Stimulated activated CD8-positive, alpha-beta memory T cell treated with anti-CD3 and anti-CD28 coated beads, Interleukin-2, amount 100 ng/mL, for 1 hour (primary cell): ENCODE measurements at places on chromosomes 3 and 15.

- peak; percentile 25 for DNase-seq
These were observed 4.8 kb downstream of the IDH2 start for GRCh38 chr15:90097475-90097874.

- no peak for DNase-seq
These were observed 106.2 kb downstream of the DGKG start for GRCh38 chr3:186255703-186256331.

- DNase-seq = no peak
These were observed 80.0 kb downstream of the USP13 start for GRCh38 chr3:179732661-179733348.

GRCh38 chr3:11640009-11640673 is 3.6 kb downstream of the VGLL4 start:
- no peak for DNase-seq

DNA sequence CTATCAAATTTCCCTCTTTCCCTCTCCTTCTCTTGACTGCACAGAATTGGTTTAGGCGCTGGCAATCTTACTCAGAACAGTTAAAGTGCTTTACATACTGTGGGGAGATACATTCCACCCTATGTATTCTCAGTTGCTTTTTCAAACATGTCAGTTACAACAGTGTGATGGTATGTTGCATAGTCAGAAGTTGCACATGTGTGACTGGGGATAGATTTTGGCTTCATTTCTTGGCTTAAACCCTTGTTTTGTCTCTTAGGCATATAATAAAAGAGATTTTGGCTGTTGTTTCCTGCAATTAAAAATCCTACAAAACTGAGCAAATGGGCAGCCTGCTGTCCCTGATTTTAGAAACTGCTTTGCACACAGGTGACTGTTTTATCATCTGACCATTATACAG is 86.7 kb downstream of the PIK3R4 start:
- no peak for DNase-seq

DNA sequence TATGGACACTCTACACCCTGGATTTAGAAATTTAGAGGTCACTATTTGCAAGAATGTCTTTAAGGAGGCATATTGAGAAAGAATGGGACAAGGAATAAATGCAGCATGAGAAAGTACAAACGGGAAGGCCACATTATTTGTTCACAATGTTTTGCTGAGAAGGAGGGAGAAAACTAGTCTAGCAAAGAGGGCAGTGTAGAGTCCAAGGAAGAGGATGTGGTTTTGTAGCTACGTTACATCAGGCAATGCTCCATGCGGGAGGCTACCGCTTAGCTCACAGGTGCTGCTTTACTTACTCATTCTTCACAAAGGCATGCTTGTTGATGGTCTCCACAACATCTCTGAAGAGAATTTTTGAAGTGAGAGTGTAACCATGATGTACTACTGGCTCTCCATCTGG is 191.1 kb downstream of the PLCH1 start:
- DNase-seq = no peak

DNA sequence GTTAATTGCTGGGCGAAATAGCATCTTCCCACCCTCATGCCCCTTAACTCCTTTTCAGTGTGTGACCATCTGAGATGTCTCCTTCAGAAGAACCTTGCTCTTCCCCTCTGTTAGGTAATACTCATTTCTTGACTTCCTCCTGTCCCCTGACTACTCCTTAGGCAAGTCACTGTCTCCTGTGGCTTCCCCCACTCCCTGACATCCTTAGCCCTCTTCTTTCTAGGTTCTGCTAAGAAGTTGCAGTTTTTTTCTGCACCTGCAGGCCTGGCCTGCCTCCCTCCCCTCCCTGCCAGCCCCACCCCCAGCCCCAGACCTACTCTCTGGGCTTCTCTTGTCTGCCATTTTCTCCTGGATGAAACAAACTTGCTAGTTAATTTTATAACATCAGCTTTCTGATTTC is 15.2 kb upstream of the EID1 start:
- no peak for DNase-seq

DNA sequence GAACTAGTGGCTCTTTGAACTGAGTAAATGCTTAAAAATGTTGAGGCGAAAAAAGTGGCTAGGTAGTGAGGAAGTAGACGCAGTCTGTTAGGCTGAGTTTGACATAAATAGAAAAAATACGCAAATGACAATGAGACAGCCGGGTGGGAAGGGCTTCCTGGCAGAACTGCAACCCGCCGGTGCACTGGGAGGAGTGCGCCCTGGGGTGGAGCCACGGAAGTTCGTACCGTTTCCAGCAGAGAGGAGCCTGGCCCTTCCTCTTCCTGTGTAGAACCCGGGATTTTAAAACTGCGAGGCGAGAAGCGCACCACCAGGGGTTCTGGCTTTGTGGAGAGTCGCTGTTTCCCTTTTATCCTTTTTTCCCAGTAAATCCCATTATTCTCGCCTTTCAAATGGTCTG is 602.6 kb downstream of the PYDC2 start:
- DNase-seq = no peak

DNA sequence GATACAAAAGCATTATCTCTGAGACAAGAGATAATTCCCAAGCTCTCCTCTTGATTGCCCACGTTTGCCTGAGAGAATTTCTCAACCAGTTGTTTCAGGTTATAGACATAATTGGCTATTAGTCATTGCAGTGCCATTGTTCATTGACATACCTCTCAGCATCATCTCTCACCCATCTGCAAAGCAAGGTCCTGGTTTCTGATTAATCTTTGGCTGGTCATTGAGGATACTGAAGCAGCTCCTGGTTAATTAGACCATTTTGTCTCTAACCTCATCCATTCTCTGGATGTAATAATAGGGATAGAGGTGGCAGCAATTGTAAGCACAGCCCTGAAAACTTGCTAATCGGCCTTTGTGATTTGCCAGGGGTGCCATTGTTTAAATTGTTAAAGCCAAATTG is 104.2 kb downstream of the CNTN6 start:
- DNase-seq = no peak

- no peak for DNase-seq
These were observed 59.7 kb downstream of the ITPR1 start for GRCh38 chr3:4552811-4553210.

- DNase-seq = no peak
These were observed 14.3 kb downstream of the MEF2A start for GRCh38 chr15:99580076-99580475.

GRCh38 chr3:31114929-31115283 is 220.4 kb upstream of the GADL1 start:
- no peak for DNase-seq

- DNase-seq = no peak
These were observed 681.2 kb upstream of the ALCAM start for GRCh38 chr3:104685492-104685891.

DNA sequence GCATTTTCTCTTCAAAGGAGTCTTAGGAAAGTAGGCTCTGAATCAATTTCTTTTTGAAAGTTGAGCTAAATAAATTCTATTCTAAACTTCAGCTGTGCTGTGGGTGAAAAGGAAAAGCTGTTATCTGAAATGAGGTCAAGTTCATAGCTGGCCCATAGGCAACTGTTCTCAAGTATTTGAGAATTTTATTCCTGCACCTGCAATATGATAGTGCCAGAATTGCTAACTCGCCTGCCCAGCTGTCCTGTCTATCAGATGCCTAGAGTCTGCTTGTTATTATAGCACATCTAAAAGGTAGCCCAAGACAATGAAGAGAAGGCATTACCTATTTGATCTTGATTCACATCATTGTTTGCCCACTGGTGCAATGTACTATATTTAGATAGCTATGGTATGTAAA is 798.7 kb downstream of the DIPK2A start:
- DNase-seq = no peak

DNA sequence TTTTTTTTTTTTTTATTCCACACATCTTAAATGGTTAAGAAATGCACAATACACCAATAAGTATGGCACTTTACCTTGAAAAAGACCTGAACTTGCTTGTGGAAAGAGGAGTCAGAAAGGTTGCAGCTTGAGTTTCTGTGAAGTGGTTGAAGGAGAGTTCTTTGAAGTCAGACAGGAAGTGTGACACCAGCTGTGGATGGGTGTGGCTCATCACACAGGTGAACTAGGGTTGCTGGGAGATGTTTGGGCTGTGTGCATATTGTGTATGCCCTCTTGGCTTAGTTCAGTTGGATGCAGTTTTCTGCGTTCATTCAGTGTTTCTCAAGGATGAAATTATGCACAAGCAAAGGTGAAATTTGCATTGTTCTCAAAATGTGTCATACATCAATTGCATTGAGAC is 6.3 kb downstream of the AEN start:
- no peak for DNase-seq

- no peak for DNase-seq
These were observed 19.0 kb upstream of the TRAK1 start for GRCh38 chr3:42071904-42072812.

DNA sequence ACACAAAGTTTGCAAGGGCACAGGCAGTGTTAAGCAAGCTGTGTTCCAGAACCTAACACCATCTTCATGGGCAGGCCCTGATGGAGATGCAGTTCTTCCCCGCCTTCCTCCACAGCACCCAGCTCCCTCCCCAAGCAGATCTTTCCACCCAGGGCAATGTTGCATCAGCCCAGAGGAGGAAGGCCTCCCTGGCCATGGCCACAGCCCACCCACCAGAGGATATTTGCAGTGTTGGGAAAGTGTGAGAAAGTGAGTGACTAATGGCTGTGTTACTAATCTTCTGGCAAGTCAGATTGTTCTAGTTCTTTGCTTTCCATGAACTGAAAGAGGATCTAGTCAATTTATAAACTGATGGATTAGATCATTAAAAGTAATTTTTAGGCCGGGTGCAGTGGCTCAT is 42.0 kb upstream of the ATP10A start:
- no peak for DNase-seq

DNA sequence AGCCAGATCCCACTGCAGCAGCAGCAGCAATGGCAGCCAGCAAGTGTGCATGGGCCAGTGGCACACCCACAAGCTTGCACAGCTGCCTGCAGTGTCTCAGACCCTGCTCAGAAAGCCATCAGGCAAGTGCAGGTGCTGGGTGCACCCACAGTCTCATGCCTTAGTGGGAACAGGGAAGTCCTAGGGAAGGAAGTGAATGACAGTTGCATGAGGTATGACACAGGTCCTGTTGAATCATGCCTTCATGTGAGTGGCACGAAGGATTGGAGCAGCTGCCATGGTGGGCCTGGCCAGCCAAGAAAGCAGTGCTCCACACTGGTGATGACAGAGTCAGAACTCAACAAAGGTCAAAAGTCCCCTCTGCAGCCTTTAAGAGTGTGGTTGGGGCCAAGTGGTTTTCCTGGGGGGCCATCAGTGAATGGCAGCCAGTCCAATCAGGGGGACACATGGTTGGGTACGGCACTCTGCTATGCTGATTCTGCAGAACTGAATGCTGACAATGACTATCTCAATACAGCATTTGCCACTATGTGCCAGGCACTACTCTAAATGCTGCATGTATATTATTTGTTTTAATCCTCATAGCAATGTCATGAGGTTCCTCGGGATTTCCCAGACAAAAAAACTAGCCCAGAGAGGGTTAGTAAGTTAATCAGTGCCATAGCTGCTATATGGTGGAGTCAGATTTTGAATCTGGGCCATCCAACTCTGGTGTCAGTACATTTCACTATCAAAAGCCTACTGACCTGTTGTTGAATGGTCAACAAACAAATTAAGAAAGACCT is 94.3 kb downstream of the AQP9 start:
- DNase-seq = no peak

DNA sequence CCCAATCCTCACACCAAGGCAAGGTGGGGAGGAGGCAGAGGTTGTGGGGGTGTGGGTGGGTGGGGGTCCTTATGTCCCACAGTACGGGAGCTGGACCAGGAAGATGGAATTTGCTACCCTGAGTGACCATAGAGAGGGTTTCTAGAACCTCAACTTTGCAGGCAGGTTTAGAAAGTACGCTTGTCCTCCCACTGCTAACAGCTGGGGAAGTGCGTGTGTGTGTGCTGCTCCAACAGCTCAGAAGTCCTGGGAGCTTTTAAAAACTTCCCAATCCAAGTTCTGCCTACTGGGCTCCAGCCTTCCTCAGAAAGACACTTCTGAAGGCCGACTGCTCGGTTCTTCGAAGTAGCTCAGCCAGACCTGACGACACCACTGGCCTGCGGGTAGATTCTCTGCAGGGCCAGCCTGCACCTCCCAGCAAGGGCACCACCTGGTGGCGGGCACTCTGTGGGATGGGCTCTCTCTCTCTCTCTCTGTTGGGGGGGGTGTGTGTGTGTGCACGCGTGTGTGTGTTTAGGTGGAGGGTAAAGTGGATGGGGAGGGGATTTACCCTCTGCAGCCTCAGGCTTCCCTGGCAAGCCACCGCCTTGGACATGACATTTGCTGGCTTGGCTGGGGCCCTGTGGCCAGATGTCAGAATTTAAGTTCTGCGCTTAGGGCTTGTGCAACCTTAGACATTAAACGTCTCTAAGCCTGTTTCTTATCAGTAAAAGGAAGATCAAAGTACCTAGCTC is 15.6 kb downstream of the TMEM158 start:
- peak; percentile 72 for DNase-seq

DNA sequence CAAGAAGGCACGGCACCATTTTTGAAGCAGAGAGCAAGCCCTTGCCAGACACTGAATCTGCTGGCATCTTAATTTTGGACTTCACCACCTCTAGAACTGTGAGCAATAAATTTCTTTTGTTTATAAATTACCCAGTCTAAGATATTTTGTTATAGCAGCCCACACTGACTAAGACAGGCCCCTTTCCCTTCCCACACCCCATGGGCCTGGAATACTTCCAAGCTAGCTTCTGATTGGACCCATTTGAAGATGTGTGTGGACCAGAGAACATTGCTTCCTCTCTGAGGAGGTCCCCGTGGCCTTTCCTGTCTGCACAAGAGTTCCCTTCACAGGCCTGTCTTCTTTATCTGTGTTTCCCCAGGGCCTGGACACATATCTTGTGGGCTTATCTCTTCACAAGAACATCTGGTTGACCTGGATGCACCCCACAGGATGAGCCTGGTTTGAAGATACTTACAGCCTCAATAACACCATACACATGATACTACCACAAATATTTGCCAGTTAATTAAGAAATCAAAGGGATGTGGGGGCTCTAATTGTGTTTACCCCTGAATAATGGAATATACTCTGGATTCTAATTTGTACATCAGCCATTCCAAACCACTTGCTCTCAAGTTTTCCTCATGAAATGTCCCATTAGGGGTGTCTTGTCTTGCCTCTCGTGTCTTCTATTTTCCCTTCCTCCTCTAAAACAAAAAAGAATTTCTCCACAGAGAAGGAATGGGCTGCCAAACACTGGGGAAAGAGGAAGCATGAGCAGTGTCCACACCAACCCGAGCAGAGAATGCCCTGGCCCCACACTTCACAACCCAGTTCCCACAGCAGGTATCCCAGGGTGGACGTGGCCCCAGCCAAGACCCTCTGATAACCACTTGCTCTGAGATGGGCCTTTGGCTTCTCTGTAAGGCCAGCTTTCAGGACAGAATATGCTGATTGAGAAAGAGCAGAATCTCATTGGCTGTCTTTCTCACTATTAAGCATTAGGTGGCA is 42.5 kb downstream of the GLB1 start:
- no peak for DNase-seq

DNA sequence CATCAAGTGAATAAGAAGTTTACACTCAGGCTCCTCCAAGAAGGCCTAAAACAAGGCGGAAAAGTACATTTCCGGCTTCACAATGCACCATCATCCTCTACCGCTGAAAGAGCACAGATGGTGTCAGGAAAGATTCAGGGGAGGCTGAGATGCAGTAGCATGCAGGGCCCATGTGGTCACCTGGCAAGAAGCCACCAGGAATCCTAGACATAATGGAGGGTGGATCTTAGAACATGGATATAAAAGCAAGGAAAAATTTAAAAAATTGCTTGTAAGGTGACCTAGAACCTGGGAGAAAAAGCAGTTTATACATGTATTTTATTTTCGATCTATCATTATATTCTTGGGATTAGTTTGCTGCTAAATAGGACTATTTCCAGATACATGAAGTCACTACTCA is 21.9 kb upstream of the OTOL1 start:
- no peak for DNase-seq
